ENCODE measurements at places on chromosomes 3 and 15.

- H3K4me3 ChIP-seq, result no peak overlapping the region
- no peak for DNase-seq
- H3K4me1 ChIP-seq, result peaks cover 22% of the 10 kb centered on the region
- H3K27ac ChIP-seq, result no peak overlapping the region
- no peaks in the 10 kb centered on the region for H3K36me3 ChIP-seq
Measured at GRCh38 chr15:62428851-62429598, 263.9 kb upstream of the C2CD4B start.

DNA sequence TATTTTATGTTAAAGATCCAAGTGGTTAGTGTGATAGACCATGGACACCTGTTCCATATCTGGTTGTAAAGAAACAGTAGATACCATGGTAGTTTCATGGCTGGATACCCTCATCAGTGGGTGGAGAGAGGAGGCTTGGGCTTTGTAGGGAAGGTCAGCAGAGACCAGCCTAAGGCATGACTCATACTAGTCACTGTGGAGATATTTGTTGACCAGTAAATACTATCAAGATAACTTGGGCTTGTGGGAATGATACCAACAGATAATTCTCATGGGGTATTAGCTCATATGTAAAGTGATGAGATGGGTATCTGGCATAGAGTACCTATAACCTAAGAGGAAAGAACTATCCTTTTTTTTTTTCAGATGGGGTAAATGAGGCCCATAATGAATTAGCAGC, 354.5 kb downstream of the CACNA2D3 start:
- no peak overlapping the region for H3K4me3 ChIP-seq
- H3K27me3 ChIP-seq, result no peaks in the 10 kb centered on the region
- H3K4me1 ChIP-seq, result no peaks in the 10 kb centered on the region

- no peak overlapping the region for H3K27ac ChIP-seq
- DNase-seq, result no peak
Measured at GRCh38 chr15:96924570-96924969, 594.1 kb downstream of the NR2F2 start.

- no peak overlapping the region for H3K4me3 ChIP-seq
- H3K27ac ChIP-seq, result peak overlapping the region; percentile 26
- no peak for DNase-seq
- H3K36me3 ChIP-seq, result no peaks in the 10 kb centered on the region
- H3K27me3 ChIP-seq, result no peaks in the 10 kb centered on the region
Measured at GRCh38 chr3:81216192-81216591, 545.3 kb downstream of the GBE1 start.

DNA sequence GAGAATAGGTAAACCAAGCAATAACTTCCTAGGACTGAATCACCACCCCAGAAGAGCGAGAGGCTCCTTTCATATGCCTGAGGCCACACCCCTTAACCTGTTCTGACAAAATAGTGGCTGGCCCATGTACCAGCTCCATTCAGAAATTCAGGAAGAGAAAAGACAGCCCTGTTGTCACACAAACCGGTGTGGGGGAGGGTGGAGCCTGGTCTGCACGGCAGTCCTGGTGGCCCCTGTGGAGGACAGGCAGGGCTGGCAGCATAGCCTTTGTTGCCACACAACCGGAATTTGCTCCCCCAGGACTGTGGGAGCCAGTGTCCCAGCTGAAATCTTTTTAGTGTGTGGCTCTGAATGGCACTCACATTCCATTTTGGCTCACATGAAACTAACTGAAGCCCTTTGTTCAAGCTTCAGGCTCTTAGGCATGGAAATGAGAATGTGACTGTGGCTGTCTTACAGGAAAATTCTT, 23.8 kb downstream of the RLBP1 start:
- H3K36me3 ChIP-seq, result peaks cover 37% of the 10 kb centered on the region
- no peak overlapping the region for H3K4me3 ChIP-seq
- DNase-seq, result no peak
- H3K27ac ChIP-seq, result peak overlapping the region; percentile 84
- H3K4me1 ChIP-seq, result peaks cover 36% of the 10 kb centered on the region

DNA sequence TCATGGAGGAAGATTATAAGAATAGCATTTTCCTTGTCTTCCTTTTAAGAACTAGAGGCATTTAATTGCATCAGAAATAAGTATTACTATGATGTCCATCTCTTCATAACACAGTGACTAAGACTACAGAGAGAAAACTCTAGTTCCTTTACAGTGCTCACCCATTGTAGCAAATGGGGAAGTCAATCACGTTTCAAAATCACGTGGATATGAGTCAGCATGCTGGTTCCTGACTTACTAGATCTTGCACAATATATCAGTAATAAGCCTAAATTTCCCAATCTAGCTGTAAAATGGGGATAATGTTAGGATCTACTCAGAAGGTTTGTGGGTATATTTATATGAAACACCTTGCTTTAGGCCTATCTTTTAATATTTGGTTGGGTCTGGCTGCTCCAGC, 254.8 kb upstream of the EOMES start:
- H3K27me3 ChIP-seq, result no peaks in the 10 kb centered on the region
- H3K36me3 ChIP-seq, result no peaks in the 10 kb centered on the region
- H3K4me1 ChIP-seq, result no peaks in the 10 kb centered on the region
- H3K4me3 ChIP-seq, result no peak overlapping the region

- H3K27ac ChIP-seq, result peak overlapping the region; percentile 45
- no peaks in the 10 kb centered on the region for H3K36me3 ChIP-seq
- no peaks in the 10 kb centered on the region for H3K27me3 ChIP-seq
- DNase-seq, result no peak
- peaks cover 46% of the 10 kb centered on the region for H3K4me1 ChIP-seq
- peak overlapping the region; percentile 13 for H3K4me3 ChIP-seq
Measured at GRCh38 chr3:173742491-173742890, 344.9 kb downstream of the NLGN1 start.

DNA sequence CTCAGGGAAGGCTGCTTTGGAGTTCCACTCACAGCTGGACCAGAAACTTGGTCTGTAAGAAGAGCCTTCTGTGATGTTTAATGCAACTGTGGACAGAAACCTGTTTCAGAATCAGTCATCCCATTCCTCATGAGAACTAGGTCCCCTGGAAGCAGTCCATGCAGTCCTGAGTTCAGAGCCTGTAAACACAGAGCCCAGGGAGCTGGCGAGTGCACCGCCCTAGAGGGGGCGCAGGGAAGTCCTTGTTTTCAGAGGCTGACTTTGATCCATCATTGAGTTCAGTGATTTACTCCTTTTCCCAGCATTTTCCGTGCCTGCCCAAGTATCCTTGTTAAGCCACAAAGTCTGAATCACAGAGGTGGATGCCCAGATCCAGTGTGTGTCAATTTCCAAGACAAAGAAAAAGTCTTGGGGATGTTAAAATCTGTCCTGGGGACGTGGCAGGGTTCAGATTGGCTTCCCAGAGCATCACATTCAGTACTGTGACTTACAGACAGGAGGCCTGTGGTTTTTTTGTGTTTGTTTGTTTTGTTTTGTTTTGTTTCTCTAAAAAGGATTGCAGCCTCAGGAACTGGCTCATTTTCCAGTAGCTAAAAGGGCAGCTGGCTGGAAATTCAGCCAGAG, 9.8 kb upstream of the TXNRD3 start:
- no peaks in the 10 kb centered on the region for H3K36me3 ChIP-seq
- H3K27me3 ChIP-seq, result peaks cover 50% of the 10 kb centered on the region
- peaks cover 11% of the 10 kb centered on the region for H3K4me1 ChIP-seq
- DNase-seq, result peak; percentile 86
- no peak overlapping the region for H3K4me3 ChIP-seq

GRCh38 chr3:72047221-72047871, 262.4 kb upstream of the PROK2 start:
- H3K4me3 ChIP-seq, result no peak overlapping the region
- H3K4me1 ChIP-seq, result peaks cover 4% of the 10 kb centered on the region
- H3K36me3 ChIP-seq, result no peaks in the 10 kb centered on the region
- H3K27me3 ChIP-seq, result no peaks in the 10 kb centered on the region
- DNase-seq, result no peak

GRCh38 chr3:100163787-100164186, 49.5 kb upstream of the FILIP1L start:
- no peak overlapping the region for H3K4me3 ChIP-seq
- peaks cover 23% of the 10 kb centered on the region for H3K4me1 ChIP-seq
- H3K27ac ChIP-seq, result no peak overlapping the region
- H3K27me3 ChIP-seq, result no peaks in the 10 kb centered on the region
- no peak for DNase-seq
- H3K36me3 ChIP-seq, result no peaks in the 10 kb centered on the region

- no peaks in the 10 kb centered on the region for H3K4me1 ChIP-seq
- H3K27ac ChIP-seq, result no peak overlapping the region
- H3K4me3 ChIP-seq, result no peak overlapping the region
- no peaks in the 10 kb centered on the region for H3K27me3 ChIP-seq
- no peaks in the 10 kb centered on the region for H3K36me3 ChIP-seq
- no peak for DNase-seq
Measured at GRCh38 chr3:85571835-85572234, 613.0 kb downstream of the CADM2 start.

GRCh38 chr3:14262212-14262611, 83.6 kb downstream of the LSM3 start:
- no peak overlapping the region for H3K27ac ChIP-seq
- H3K4me1 ChIP-seq, result peaks cover 18% of the 10 kb centered on the region
- peak; percentile 69 for DNase-seq

DNA sequence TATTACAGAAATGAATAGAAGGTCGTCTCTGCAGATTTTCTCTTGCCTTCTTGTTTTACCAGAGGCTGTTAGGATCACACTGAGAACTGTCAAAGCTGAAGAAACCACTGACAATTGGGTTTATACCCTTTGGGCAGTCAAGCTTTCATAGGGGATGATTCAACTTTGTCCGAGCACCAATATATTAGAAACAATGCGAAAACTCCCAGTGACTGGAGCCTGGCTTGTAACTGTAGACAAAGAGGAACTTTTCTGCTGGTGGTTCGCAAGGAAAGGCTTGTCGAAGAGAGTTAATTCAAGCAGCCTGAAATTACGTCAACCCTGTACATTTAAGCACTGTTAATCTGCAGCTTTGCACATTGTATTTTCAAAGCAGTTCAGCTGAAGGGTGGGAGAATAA, 193.2 kb upstream of the ZNF385D start:
- no peaks in the 10 kb centered on the region for H3K36me3 ChIP-seq
- no peak overlapping the region for H3K4me3 ChIP-seq
- H3K4me1 ChIP-seq, result no peaks in the 10 kb centered on the region
- H3K27ac ChIP-seq, result no peak overlapping the region

GRCh38 chr3:41629072-41629471, 332.8 kb downstream of the ULK4 start:
- no peaks in the 10 kb centered on the region for H3K27me3 ChIP-seq
- DNase-seq, result no peak
- peaks cover 4% of the 10 kb centered on the region for H3K4me1 ChIP-seq

GRCh38 chr15:33515121-33515520, 204.4 kb downstream of the RYR3 start:
- no peak overlapping the region for H3K4me3 ChIP-seq
- H3K4me1 ChIP-seq, result no peaks in the 10 kb centered on the region
- no peak overlapping the region for H3K27ac ChIP-seq
- no peaks in the 10 kb centered on the region for H3K36me3 ChIP-seq

DNA sequence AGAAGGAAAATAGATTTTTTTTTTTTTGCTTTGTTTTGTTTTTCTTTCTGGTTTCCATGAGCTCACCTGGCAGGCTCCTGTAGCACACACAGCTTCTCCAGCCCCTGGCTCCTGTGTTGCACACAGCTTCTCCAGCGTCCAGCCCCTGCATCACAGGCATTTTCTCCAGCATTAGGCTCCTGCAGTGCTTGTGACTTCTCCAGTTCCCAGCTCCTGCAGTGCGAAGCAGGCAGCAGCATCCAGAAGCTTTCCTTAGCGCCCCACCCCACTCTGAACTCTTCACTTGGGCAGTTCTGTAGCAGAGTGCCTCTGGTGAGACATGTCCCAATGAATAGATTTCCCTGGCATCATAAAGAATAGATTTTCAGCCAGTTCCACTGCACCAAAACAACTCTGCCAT, 5.5 kb upstream of the CCDC39 start:
- no peaks in the 10 kb centered on the region for H3K36me3 ChIP-seq
- no peak overlapping the region for H3K27ac ChIP-seq
- H3K4me1 ChIP-seq, result peaks cover 6% of the 10 kb centered on the region
- H3K27me3 ChIP-seq, result no peaks in the 10 kb centered on the region

DNA sequence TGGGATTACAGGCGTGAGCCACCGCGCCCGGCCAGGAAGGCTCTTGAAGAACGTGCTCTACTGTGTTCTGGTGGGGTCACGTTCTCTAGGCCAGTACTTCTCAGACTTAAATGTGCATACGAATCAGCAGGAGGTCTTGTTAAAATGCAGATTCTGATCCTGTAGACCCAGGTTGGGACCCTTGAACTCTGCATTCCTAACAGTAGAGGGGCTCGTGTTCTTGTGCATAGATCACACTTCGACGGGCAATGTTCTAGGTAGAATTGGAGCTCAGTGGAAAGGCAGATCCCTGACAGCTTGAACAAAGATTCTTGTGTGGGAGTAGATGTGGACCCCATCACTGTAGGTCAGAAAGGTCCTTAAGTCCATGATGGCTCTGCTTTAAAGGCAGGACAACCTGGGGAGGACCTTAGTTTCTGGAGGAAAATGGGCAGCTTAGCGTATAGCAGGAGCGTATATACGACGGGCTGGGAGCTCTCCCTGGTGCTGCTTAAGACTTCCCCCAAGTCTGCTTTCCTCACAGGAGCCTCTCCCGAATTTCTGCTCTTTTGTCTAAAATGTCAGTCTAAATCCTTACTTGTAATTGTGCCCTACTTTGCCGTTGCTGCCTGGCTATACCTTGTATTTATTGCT, 16.9 kb upstream of the FAM81A start:
- H3K36me3 ChIP-seq, result no peaks in the 10 kb centered on the region
- no peak overlapping the region for H3K27ac ChIP-seq
- H3K4me3 ChIP-seq, result no peak overlapping the region
- H3K27me3 ChIP-seq, result peaks cover 22% of the 10 kb centered on the region
- H3K4me1 ChIP-seq, result no peaks in the 10 kb centered on the region

GRCh38 chr3:50466177-50466576, 37.3 kb downstream of the CACNA2D2 start:
- no peaks in the 10 kb centered on the region for H3K36me3 ChIP-seq
- H3K27me3 ChIP-seq, result peaks cover 2% of the 10 kb centered on the region
- no peak overlapping the region for H3K27ac ChIP-seq
- H3K4me1 ChIP-seq, result no peaks in the 10 kb centered on the region
- H3K4me3 ChIP-seq, result no peak overlapping the region

DNA sequence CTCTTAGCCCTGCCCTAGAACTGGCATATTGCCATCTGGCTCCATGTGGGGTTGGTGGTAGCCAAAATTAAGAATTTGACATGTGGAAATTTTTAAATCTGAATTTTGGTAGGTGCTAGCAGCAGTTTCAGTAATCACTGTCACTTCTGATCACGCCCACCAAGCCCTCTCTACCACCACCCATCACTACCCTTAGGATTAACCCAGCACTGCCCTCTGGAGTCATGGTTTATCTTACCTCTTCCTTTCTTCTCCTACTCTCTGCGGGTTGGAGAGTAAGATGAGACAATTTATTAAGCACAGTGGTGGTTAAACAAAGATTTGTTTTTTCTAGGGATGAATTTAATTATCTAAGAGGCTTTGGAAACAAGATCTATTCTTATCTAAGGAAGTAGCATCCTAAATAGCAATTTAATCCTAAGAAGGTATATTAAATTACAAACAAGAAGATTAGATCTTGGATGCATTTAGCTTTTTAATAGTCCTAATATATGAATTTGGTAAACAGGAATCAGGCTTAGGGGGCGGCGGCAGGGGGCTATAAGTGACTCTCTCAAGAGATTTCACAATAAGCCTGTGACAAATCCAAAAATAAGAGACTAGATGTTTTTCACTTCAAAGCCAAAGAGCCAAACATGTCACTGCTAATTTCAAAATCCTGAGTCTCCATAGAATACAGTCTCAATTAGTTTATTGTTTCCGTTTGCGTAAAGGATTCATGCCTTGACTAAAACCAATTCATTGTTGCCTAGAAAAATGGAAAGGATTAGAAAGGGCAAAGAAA, 498.4 kb upstream of the UBE2E2 start:
- H3K36me3 ChIP-seq, result no peaks in the 10 kb centered on the region
- H3K4me3 ChIP-seq, result no peak overlapping the region
- no peak for DNase-seq
- no peak overlapping the region for H3K27ac ChIP-seq
